ENCODE measurements at places on chromosomes 12 and 14.

DNA sequence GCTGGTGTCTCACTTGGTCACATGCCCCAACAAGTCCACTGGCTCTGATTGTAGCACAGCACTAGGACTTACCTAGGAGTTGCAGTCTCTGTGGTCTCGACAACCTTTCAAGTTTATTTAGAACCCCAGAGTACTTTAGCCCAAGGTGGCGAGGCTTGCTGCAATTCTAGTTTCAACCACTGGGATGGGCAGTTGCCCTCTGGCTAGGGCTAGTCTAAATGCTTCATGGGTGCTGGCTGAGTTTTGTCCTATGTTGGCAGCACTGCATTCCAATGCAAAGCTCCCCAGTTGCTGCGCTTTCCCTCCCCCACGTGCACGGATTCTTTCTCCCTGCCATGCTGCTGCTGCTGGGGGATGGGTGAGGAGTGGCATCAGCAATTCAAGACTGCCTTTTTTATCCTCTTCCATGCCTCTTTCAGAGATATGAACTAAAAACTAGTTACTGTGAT is 207.9 kb downstream of the SYNE2 start:
- DNase-seq = no peak

DNA sequence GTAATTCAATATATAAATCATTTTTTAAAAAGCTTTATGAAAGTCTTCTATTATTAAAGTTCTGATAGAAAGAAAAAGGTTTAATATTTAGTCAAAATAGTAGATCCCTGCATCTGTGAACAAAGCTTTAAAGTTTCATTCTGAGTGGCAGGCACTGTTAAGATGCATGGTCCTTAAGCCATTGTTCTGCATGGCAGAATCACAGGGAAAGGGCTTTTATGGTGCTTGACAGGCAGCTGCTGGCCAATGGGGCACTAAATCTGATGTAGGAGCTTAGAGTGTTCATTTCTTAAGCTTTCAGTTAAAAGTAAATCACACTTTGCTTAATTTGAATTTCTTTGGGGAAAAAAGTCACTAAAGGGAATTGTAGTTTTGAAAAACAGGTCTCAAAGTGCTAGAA is 148.2 kb downstream of the PLEKHA5 start:
- no peak for DNase-seq

GRCh38 chr12:5723071-5723470 is 222.0 kb downstream of the ANO2 start:
- DNase-seq = no peak

GRCh38 chr14:61954306-61954705 is 192.1 kb downstream of the SNAPC1 start:
- no peak for DNase-seq

DNA sequence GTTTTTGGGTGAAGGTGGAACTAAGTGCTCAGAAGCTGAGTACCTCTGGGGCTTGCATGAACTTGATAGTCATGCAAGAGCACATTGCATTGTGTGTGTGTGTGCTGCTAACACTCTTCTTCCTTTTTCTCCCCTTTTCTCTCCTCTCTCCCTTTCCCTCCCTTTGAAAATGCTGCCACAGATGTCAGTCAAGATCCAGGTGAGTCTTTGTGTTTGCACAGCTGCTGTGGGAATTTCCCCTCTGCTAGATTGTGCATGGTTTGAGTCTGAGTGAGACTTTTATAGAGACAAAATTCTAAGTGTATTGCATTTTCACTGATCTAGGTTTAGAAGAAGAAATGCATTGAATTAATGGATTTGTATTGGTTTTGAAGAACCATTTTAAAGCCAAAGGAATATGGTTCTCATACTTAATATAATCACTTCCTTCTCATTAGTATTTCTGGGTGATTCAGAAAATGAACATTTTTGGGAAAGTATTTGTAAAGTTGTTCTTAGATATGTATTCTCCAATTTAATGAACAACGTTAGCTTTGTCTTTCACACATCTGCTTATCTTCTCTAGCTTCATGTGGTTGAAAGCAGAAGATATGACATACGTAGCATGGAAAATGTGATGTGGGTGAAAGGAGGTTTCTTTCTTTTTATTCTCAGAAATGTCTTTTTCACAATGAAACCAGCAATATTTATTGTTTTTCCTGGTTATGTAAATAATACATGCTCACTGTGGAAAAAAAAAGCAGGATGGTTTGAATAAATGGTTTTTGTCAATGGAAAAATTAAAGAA is 108.5 kb downstream of the NRXN3 start:
- DNase-seq = no peak

- DNase-seq = no peak
These were observed 197.1 kb downstream of the ATP23 start for GRCh38 chr12:58138424-58138823.

- no peak for DNase-seq
These were observed 45.4 kb downstream of the PHLDA1 start for GRCh38 chr12:75986001-75986746.

DNA sequence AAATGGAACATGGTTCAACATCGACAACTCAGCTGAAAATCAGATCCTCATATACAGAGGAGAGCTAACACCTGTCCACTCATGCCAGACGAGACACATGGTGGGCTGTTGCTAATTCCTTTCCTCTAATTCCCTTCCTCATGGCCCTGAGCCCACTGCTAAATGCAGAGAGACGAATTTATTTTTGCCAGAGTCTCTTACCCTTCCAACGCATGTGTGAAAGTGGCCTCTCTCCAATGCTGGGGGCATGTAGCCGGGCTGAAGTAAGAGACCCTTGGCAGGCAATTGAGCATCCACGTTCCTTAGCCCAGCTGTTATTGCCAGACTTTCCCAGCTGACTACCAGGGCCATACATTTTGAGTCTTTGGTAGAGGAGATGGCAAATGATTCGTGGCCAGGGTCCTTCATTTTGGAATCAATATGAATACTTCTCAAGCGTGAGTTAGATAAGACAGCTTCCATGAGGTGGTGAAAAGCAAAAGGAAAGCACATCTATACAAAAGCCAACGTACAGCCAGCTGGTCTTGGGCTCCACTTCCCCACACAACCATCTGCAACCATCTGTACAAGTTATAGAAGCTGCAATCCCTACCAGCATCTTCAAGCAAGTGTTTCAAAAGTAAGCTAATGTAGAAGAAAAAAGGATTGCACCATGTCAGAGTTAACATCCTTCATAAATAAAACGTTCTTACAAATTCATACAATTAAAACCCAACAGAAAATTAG is 28.6 kb downstream of the CORO1C start:
- no peak for DNase-seq

DNA sequence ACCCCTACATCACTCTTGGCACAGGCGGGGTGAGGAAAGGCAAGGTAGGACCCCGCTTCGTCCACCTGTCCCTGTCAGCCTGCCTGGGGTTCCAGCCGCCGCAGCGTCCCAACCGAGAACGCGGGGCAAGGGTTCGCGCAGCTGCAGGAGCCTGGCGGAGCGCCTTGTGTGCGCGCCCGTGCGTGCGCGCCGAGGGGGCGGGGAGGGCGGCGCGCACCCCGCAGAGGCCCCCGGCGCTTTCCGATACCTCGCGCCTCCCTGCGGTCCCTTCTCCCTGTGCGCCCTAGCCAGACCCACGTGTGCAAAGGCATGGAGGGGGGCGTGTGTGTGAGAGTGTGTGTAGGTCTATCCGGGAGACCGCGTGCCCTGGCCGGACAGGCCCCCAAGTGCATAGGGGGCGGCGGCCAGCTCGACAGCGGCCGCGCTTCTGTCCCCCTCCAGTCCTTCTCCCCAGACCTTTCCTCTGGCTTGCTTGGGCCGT is 122.4 kb downstream of the TSPAN9 start:
- DNase-seq = no peak

GRCh38 chr12:14962797-14963196 is 1.4 kb upstream of the ARHGDIB start:
- DNase-seq = no peak

GRCh38 chr12:51748235-51748634 is 100.3 kb downstream of the FIGNL2 start:
- no peak for DNase-seq

- DNase-seq = no peak
These were observed 114.8 kb downstream of the MON2 start for GRCh38 chr12:62581288-62582064.

DNA sequence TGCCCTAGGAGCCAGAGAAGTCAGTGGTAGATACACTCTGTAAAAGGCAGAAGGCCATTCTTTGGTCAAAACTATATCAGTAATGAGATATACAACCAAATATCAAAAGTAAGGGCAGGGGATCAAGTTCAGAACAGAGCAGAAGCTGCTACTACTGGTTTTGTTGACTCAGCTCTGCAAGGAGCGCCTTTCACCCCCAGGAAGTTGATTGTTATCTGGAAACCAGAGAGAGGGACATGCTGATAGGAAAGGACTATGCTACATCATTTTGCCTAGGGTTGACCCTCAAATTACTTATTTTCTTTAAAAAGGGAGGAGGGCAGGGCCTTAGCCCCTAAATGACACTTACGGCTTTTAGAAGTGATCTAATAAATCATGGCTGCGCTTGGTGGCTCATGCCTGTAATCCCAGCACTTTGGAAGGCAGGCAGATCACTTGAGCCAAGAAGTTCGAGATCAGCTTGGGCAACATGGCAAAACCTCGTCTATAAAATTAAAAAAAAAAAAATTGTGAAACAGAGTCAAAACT is 194.0 kb downstream of the KLHL28 start:
- no peak for DNase-seq

DNA sequence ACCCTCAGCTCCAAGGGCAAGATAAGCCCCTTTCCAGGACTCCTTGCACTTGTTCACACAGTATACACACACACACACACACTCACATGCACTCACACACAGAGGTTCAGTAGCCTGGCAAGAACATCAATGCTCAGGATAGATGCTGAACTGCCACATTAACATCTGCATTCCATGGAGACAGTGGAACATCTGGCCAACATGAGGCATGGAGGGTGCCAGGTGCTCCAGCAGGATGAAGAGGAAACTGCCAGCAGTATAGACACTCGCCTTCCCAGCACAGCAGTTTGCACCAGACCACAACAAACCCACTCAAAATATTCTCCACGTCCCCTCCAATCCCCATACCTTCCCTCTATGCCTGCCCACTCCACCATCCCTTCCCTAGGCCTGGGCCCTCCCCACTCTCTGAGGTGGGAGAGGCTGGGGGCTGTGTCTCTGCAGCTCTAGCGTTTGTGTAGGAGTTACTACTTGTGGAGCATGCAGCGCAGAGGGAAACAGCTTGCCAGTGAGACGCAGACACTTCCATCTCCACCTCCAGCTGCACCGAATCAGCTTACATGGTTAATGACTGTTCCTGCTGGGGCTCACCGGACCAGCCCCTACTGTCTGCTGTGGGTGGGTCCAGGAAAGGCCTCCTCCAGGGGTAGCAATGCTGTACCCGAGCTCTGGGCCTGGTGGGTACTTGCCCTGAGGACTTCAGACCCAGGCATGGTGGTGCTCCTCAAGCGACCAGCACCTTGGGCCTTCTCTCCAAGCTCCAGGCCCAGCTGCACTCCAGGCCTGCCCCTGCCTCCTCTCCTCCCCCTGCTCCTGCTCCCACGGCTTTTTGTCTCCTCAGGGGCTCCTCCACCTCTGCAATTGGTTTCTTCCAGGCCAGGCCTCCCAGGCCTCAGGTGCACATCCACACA is 18.6 kb upstream of the PLEKHG3 start:
- DNase-seq = no peak

DNA sequence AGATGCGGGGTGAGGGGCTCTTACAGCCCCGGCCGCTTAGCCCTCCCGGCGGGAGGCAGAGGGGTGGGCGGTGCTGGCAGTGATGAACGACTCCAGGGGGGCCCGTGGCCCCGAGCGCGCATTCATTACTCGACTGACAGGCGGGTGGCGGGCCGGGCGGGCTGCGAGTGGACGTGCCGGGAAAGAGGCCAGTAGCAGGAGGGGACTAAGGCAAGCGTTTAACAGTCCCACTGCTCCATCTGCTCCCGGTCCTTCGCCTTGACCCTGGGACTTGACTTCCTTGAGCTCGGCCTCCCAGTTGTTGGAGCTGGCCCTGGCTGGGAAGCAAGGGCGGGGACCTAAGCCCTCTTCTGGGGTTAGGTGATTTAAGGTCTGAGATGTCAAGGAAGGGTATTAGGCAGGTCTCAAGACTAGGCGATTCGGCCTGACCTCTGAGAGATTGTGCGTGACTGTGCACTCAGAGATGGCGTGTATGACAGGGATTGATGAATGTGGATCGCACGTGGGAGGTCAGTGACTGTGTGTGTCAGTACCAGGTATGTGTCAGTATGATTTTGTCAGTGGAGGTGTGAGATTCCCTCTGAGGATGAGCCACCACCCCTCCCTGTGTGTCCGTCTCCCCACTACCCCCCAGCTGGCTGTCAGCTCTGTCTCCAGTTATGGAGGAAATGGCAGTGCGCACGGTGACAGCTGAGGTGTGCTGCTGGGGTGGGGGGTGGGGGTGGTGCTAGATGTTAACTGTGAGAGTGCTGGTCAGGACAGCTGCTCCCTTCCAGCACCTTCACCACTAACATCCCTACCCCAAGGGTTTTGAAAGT is 3.6 kb upstream of the DNAJC22 start:
- no peak for DNase-seq

DNA sequence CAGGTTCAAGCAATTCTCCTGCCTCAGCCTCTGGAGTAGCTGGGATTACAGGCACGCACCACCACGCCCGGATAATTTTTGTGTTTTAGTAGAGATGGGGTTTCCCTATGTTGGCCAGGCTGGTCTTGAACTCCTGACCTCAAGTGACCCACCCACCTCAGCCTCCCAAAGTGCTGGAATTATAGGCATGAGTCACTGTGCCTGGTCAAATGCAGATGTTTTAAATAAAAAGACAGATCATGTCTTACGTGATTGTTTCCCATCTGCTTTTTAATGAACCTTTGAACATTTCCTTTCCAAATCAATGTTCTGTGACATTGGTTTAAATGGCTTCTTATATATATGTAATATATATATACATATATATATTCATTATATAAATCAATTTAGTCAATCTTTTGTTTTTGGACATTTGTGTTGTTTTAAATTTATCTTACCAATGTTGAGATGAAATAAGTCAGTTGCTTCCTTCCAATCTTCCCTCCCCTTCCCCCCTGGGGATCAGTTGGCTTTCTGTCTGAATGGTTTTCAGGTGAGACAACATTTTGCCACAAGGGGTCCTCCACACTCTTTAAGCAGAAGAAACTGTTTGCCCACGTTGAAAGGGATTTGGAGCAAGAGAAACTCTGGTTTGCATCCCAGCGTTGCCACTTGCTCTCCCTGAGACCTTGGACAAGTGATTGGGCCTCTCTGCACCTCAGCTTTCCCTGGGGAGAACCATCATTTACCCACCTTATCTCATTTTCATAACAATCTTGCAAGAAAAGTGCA is 47.6 kb upstream of the RBM19 start:
- no peak for DNase-seq
